ENCODE measurements at places on chromosomes 13 and 19.

GRCh38 chr13:29319451-29319850, 276.0 kb downstream of the SLC7A1 start:
- no peak for DNase-seq

DNA sequence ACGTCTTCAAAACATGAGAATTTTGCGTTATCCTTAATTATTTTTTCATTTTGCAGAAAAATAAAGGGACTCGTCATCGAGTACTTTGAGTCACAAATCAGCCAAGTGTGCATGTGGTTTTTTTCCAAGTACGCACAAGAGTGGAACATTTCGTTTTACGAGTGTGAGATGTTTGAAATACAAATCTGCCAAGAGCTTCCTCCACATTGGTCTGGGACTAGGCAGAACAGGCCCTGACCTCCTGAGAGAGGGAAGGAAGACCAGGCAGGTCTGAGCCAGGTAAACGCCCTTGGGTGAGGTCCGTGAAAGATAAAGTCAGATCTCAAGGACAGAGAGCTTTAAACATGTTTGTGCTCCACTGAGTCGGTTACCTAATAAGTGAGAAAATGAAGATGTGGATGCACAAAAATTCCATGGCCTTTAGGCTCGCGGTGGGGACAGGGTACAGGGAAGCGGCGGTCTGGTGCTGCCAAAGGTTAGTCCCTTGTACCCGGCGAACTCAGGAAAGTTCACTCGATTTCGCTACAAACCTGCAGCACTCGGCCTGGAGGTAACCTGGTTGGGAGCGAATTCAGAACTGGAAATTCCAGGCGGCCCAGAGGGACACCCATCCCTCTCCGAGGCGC, 473 bp upstream of the ITM2B start:
- no peak for DNase-seq

GRCh38 chr13:109628251-109628699, 158.1 kb downstream of the IRS2 start:
- DNase-seq = no peak

DNA sequence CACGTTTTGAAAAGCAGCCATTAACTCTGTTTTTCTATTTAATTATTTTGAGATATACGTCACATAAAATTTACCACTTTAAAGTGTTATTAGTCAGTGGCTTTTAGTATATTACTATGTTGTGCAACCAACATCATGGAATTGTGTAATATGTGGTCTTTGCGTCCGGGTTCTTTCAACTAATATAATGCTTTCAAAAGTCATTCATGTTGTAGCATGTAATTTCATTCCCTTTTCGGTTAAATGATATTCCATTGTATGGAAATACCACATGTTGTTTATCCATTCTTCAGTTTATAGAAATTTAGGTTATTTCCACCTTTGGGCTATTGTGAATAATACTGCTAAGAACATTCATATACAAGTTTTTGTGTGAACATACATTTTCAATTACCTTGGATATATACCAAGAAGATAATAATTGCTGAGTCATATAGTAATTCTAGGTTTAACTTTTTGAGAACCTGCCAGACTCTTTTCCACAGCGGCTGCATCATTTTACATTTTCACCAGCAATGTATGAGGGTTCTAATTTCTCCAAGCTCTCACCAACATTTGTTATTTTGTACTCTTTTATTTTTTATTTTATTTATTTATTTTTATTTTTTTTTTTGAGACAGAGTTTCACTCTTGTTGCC, 28.1 kb upstream of the CLDN10 start:
- no peak for DNase-seq

DNA sequence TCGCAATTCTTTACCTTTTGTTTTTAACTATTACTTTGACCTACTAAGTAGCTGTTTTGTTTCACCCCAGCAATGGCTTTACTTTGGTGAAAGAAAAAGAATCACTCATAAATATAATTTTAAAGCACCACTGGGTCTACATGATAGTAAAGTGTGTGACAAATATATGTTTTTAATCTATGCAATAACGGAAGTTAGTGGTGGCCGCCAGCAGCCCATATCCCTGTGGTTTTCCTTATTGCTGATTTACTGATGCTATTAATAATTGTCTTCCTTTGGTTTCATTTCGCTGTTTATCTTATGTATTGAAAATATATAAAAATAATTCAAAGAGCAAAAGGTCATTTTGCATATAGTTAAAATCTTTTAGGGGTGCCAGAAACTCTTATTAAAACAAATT, 491.3 kb downstream of the DIAPH3 start:
- no peak for DNase-seq

GRCh38 chr19:19120308-19121231, 17.7 kb downstream of the TMEM161A start:
- no peak for DNase-seq

DNA sequence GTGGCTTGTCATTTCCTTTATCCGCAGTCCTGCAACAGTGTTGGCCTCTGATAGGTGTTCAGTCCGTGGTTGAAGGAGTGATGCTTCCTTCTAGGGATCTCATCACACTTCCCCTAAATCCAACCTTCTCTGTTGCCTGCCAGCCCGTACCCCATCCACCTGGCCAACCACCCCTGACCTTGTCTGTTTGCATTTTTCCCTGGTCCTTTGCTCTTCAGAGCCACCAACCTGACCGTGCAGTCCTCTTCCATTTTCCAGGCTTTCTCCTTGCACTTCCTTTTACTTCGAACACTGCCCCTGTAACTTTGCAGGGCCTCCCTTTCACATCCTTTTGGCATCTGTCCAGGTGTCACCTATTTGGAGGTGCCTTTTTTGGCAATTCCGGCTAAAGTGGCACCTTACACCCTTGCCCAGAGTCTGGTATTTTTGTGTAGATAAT, 696 bp downstream of the ZNF460 start:
- DNase-seq = no peak

DNA sequence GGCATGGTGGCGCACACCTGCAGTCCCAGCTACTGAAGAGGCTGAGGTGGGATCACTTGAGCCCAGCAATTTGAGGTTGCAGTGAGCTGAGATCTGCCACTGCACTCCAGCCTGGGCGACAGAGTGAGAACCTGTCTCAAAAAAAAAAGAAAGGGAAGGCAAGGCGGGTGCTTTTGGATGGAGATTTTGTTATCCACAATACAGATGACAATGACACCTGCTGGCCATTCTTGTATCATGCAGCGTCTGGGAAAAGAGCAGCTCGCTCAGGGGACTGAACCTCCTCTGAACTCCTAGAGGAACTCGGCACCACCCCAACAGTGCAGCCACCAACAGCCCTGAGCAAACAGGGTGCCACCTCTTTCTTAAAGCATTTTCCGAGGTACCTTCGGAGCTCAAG, 22.8 kb downstream of the HAUS8 start:
- DNase-seq = no peak

Measured in activated CD8-positive, alpha-beta memory T cell treated with anti-CD3 and anti-CD28 coated beads for 24 hours (primary cell).